ENCODE measurements at places on chromosomes 16 and 17. TPM values are rescaled to one million over a fixed set of nuclear protein-coding genes. Genes with fewer than 3 reads are reported as not detected.

DNA sequence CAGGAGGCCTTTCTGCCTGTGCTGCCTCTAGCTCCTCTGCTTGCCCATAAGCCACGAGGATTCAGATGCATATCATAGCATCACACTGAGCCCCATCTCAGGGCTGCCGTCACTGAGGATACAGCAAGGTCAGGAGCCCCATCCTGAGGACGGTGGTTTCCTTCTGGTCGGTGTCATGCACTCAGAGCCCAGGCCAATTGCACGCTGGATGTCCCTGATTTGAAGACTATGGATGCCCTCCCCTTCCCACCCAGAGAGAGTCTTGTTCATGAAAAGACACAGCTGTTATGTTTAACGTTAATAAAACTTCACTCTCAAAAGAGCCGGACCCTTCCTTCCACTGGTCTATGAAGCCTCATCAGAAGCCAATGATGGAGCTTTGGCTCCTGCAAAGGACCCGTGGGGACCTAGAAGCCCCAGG lies 19.9 kb downstream of the COTL1 start:
- peak; percentile 33 for DNase-seq

DNA sequence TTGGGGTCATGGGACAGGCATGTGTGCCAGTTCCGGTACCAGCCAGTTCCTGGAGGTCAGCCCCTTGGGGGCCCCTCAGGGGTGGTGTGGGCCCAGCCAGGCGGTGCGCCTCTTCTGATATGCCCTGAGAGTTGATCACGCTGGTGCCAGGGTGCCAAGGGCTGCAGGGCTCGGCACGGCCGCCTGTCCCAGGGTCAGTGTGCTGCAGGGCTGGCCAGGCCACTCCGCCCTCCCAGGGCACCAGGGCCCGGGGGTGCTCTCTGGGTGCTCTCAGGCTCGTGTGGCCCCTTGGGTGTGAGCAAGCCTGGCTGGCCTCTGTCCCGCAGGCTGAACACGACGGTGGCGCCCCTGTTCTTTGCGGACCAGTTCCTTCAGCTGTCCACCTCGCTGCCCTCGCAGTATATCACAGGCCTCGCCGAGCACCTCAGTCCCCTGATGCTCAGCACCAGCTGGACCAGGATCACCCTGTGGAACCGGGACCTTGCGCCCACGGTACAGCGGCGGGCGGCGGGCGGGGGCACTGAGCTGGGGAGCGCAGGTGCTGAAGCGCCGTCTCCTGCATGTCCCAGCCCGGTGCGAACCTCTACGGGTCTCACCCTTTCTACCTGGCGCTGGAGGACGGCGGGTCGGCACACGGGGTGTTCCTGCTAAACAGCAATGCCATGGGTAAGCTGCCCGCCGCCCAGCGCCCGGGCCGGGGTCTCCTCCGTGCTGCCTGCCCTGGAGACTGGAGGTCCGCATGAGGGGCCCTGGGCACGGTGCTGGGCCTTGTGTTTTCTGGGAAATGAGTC lies 6.0 kb downstream of the GAA start:
- DNase-seq: peak; percentile 13

DNA sequence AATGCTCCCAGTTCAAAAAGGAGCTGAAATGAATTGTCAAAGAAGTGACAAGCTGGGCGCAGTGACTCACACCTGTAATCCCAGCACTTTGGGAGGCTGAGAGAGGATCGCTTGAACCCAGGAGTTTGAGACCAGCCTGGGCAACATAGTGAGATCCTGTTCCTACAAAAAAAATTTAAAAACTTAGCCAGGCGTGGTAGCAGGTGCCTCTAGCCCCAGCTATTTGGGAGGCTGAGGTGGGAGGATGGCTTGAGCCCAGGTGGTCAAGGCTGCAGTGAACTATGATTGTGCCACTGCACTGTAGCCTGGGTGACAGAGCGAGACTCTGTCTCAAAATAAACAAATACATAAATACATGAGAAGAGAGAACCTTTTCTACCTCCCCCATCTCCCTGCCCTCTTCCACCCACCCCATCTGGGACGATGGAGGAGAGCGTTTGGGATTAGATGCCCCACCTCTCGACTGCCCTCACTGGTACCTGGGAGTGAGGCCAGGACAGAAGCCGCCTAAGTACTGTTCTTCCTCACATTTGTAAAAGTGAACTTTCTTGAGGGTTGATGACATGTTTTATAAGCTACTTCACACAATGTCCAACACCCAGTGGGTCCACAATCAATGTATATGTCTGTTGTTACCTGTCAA lies 2.4 kb downstream of the IL4R start:
- no peak for DNase-seq

DNA sequence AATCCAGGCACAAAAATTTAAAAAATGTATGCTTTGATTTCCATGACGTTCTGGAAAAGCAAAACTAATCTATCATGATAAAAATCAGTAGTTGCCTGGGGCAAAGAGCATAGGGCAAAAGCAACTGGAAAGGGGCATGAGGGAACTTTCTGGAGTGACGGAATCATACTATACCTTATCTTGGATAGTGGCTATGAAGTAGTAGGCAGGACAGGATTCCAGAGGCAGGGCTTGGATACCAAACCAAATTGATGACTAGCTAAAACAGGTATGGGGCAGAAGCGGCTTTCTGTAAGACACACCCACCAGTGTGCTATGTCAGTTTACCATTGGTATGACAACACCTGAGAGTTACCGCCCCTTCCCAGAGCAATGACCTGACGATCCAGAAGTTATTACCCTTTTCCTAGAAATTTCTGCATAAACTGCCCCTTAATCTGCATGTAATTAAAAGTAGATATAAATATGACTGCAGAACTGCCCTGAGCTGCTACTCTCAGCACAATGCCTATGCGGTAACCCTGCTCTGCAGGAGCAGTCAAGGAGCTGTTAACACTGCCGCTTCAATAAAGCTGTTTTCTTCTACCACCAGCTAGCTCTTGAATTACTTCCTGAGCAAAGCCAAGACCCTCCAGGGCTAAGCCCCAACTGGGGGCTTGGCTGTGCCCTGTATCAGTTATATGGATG lies 56.7 kb downstream of the CFDP1 start:
- DNase-seq: no peak

DNA sequence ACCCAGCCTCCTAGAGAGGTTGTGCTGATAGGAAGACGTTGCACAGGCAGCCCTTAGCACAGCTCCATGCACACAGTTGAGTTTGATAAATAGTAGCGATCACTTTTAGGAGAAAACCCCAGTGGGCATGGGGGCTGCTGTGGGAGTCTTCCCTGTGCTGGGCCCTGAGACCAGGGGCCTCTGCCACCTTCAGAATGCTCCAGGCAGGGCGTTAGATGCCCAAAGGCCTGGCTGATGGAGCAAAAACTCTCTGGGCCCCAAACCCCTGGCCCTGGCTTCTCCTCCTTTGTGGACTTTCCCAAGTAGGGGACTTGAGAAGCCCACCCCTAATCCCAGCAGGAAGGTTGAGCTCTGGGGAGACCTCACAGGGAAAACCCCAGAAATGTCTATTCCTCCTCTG lies 14.3 kb upstream of the SLC4A1 start:
- DNase-seq: no peak

DNA sequence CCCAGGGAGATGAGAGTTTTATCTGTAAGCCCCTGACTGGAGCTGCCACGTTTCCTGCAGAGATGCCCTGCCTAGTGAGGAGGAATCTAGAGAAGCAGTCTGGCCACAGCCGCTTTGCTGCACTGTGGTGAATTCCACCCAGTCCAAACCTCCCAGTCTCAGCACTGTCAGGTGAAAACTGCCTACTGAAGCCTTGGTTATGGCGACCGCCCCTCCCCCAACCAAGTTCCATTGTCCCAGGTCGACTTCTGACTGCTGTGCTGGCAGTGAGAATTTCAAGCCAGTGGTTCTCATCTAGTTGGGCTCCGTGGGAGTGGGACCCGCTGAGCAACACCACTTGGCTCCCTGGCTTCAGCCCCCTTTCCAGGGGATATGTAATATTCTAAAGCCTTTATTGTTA lies 10.2 kb upstream of the LYZL6 start:
- no peak for DNase-seq

GRCh38 chr16:69486724-69487123 lies 62.3 kb downstream of the CYB5B start:
- no peak for DNase-seq

Gene USP36
- 14.0 TPM for polyA plus RNA-seq
